ENCODE measurements at places on chromosomes 7 and 10. TPM values are rescaled to one million over a fixed set of nuclear protein-coding genes. Genes with fewer than 3 reads are reported as not detected.
A peak's percentile ranks its signal among the peaks of the same experiment; 100 is the strongest.

The GIMAP6 gene
- 5.8 TPM for polyA plus RNA-seq

GRCh38 chr10:130190055-130190736, 54.0 kb downstream of the GLRX3 start:
- peak; percentile 96 for DNase-seq

DNA sequence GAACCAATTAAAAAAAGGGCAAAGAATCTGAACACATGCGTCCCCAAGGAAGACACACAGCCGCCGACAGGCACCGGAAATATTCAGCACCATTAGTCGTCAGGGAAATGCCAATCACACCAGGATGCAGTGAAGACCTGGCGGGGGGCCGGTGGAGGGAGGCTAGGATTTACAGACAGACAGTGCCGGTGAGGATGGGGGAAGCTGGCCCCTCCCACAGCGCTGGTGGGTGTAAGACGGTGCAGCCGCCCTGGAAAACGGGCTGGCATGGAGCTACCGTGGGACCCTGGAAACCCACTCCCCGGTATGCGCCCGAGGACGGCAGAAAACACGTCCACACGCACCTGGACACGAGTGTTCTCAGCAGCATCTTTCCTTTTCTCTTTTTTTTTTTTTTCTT, 4.8 kb upstream of the ADAP1 start:
- DNase-seq, result no peak

The FAM25C gene
- not detected for polyA plus RNA-seq

The SFTPA1 gene
- not detected for polyA plus RNA-seq

The SGCE gene
- 56.2 TPM for polyA plus RNA-seq

The UPF2 gene
- polyA plus RNA-seq, result 9.6 TPM

The RSBN1L gene
- polyA plus RNA-seq, result 10.2 TPM

- DNase-seq, result no peak
These were observed 52.6 kb downstream of the RASGEF1A start for GRCh38 chr10:43214071-43214955.

DNA sequence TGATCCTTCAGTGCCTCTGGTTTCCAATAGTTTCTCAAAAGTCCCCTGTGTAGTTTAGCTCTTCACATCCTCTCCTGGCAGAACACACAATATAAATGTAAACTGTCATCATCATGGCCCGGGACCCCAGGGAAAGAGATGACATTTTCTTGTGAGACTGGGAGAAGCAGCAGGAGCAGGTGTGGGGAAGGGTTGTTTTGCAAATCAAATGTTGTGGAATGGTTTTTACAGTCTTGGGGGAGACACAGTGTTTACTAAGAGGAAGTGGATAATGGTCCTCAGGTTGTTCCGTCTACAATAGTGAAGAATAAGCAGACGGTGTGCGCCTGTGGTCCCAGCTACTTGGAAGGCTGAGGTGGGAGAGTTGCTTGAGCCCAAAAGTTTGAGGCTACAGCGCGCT, 159.1 kb downstream of the SEC23IP start:
- DNase-seq, result no peak

- DNase-seq, result no peak
These were observed 388.9 kb upstream of the TPK1 start for GRCh38 chr7:145224775-145225174.

- DNase-seq, result no peak
These were observed 3.0 kb downstream of the KMT2E start for GRCh38 chr7:105016709-105017656.

DNA sequence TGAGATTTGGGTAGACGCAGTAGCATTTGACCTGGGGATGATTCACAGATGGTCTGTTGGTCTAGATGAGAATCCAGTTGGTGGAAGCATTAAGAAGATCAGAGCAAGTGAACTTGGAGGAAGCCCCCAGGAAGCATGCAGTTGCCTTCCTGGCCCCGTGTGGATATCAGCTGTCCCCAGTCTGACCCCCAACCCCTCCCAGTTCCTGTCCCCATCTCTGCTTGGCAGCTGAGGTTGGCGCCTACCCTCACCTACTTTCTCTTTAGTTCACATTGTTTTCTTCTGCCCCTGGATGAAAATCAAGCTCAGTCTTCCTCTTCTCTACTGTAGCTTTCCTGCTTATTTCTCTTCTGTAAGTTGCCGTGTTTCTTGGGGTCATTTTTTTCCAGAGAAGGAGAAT, 227.9 kb downstream of the GATA3 start:
- DNase-seq, result no peak

- no peak for DNase-seq
These were observed 326.3 kb downstream of the CCSER2 start for GRCh38 chr10:84654671-84655070.

The TMEM213 gene
- not detected for polyA plus RNA-seq

- peak; percentile 43 for DNase-seq
These were observed at the start of gene CFTR for GRCh38 chr7:117479225-117480054. Gene CFTR, plus strand, starts transcription at chr7:117480025. Its CDS starts 70 bp downstream, at chr7:117480095.

The SYNPO2L gene
- 0.12 TPM for polyA plus RNA-seq

The ADAM22 gene
- 9.8 TPM for polyA plus RNA-seq

DNA sequence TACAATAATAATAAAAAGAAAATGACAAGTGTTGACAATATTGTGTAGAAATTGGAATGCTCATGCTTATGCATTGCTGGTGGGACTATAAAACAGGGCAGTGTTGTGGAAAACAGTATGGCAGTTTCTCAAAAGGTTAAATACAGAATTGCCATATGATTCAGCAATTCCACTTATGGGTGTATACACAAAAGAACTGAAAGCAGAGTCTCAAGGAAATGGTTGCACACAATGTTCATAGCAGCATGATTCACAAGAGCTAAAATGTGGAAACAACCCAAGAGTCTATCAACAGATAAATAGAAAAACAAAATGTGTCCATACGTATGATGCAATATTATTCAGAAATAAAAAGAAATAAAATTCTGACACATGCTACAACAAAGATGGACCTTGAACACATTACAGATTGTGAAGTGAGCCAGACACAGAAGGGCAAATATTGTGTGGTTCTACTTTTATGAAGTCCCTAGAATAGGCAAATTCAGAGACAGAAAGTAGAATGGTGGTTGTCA, 64.8 kb upstream of the GRM8 start:
- no peak for DNase-seq

DNA sequence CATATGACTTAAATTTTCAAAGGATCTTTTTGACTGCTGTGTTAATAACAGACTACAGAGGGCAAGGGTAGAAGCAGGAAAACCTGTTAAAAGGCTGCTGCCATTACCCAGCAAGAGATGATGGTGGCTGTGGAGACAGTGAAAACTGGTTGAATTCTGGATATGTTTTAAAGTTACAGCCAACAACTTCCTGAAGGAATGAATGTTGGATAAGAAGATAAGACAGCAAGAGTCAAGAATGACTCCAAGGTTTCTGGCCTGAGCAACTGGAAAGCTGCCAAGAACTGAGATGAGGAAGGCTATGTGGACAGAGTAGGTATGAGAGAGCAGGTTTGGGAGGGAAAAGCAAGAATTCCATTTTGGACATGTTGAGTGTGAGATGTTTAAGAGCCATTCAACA, 19.1 kb downstream of the CNOT4 start:
- DNase-seq, result no peak

DNA sequence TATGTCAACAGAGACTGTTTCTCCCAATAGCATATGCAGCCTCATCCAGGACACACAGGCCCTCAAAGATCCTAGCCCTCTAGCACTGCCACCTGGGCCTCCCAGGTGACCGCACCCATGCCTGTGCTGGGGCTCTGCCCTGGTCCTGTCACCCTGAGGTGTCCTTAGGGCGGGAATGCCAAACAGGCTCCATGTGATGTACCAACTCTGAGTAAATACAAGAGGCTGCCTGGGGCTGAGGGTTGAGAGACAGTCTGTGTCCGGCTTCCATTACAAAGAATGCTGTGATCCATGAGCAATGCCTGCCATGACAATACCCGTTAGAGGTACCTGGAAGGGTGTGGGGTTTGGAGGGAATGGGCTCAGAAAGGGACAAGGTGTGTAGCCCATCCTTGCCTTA, 83.0 kb upstream of the KAT6B start:
- no peak for DNase-seq

- DNase-seq, result no peak
These were observed 54.8 kb downstream of the SND1 start for GRCh38 chr7:127706766-127707165.

DNA sequence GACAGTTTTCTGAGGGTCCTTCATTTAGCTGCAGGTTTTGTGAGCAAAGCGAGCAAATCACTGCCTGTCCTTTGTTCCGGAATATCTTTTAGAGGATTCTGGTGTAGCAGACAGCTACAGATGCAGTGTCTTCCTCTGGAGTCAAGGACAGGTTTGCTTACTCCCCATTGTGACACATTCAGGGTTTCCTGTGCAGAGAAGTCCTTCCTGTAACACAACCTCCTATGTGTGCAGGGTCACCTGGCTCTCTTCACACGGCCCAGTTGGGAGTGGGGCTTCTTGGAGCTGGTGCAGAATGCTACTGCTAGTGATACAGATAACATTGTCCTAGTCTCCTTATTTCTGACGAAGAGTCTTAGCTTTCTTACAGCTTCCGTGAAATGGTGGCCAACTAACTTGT, 47.9 kb downstream of the RBM33 start:
- no peak for DNase-seq

DNA sequence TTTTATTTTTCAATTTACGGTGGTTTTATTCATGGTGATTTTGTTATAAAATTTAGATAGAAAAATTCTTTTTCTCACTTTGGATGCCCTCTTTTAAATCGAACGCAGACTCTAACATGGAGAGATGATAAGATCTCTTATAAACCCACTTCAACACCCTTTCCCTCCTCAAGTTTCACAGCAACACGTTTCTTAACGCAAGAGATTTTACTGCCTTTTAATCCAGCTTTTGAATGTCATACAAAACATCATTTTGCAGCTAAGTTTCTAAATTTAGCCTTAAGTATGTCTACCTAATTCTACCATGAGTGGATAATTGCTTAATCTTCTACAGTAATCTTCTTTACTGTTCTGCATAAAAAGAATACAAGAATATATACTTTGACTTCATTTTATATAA, 70.0 kb downstream of the SEMA3C start:
- no peak for DNase-seq

The SEC24C gene
- 67.7 TPM for polyA plus RNA-seq

- DNase-seq, result no peak
These were observed 74.3 kb downstream of the ARL4A start for GRCh38 chr7:12761691-12762090.

- DNase-seq, result peak; percentile 45
These were observed 43.8 kb upstream of the CSTF2T start for GRCh38 chr10:51743146-51743545.

DNA sequence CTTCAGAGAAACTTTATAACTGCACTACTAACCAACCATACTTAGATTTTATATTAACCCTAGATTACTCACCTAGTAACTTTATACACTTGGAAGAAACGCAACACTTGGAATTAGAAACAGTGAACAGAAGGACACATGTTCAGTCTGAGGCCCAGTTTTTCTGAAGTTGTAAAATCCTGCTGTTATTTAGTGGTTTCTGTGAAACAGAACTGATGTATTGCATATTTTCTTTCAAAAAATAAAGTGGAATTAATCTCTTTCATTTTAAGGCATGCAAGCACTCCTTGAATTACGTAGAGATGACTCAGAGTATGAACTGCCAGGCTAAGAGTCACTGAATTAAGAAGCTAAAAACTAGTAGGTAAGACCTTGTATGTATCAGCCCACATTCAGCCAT, 215.8 kb downstream of the SKAP2 start:
- DNase-seq, result no peak

GRCh38 chr10:36119455-36119854, 477.4 kb upstream of the FZD8 start:
- DNase-seq, result no peak

GRCh38 chr7:48621076-48621475, 303.3 kb upstream of the CDC14C start:
- no peak for DNase-seq

The AKR1C4 gene
- not detected for polyA plus RNA-seq

DNA sequence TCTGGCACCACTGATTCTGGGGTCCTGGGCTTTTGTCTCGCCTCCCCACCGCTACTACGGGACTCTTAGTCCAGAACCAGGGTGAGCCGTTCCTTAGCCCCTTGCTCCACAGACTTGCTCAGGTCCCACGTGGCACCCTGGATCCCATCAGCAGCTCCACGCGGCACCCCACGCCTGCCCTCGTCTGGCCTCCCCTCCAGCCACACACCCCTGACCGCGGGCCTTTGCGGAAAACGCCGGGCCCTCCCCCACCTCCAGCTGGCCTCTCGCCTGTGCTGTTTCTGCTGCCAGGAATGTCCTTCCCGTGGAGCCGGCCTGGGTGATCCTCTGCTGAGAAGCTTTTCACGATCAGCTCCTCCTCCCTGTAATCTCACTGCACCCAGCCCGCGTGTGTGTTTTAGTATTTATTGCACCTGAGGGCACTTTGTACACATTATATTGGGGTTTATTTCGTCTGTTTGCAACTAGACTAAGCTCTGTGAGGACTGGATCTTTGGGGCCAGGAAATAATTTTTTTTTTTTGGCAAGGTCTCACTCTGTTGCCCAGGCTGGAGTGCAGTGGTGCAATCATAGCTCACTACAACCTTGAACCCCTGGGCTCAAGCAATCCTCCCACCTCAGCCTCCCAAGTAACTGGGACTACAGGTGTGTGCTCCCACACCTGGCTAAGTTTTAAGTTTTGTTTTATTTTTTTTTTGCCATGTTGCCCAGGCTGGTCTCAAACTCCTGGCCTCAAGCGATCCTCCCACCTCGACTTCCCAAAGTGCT, 10.5 kb upstream of the TTYH3 start:
- peak; percentile 59 for DNase-seq

GRCh38 chr10:95341716-95342130, 50.9 kb upstream of the PDLIM1 start:
- DNase-seq, result no peak

The HPSE2 gene
- polyA plus RNA-seq, result 4.5 TPM

- DNase-seq, result no peak
These were observed 35.2 kb downstream of the OAT start for GRCh38 chr10:124383496-124383895.
